ENCODE measurements at places on chromosomes 5 and 9.

- peak; percentile 65 for DNase-seq
Observed at GRCh38 chr5:11050596-11051304, 289.7 kb upstream of the DAP start.

DNA sequence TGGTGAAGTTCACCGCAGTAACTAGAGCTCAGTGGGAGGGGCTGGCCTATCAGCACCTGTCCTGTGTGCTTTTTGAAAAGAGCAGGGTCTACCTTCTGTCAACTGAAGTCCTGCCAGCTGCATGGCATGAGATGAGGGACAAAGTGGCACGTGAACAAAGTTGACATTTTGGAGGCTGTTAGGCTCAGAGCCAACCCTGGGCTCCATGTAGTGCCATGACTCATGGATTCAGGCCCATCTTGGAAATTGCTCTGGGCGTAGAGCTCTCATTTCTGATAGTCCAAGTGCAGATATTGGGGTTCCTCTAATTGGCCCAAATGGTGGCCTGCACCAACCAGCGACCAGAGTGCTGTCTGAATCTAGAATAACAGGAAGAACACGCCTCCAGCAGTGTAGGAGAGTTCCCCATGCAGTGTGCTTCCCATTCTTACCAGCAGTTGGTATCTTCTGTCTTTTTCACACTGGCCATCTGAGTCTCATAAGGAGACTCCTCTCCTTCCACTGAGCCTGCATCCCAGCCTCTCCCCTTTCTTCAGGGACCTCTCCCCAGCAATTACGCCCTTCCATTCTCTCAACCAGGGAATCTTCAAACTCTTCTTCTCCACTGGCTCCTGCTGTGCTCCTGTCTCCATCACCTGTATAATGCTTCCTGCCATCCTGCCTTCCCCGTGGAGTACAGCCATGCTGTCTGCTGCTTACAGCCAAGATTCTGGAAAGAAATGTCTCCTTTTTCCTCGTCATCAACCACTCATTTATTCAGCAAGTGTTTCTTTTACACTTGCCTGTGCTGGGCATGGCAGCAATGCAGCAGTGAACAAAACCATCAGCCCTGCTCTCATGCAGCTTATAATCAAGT, 30.4 kb downstream of the IRF1 start:
- DNase-seq = no peak

DNA sequence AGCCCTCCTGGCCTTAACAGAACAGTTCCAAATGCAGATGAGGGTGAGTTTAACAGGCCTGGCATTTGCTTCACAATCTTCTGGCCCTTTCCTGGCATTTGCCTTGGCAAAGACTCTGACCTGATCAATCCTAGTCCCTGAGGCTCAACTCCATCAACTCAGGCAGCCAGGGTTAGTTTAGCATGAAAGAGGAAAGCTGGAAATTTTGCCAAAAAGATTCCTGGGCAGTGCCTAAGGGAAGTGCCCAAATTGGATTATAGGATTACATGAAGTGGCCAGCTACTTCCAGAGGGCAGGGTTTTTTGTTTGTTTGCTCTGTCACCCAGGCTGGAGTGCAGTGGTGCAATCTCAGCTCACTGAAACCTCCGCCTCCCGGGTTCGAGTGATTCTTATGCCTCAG, 36.8 kb downstream of the PCDHAC2 start:
- no peak for DNase-seq

- DNase-seq = peak; percentile 64
Observed at GRCh38 chr9:137277329-137278041, at the start of gene TOR4A. TSS of gene TOR4A (plus strand) at chr9:137277726. CDS start at chr9:137278690, 964 bp downstream.

GRCh38 chr9:10674586-10674985, 61.8 kb upstream of the PTPRD start:
- no peak for DNase-seq

GRCh38 chr9:6781476-6781875, 23.7 kb downstream of the KDM4C start:
- no peak for DNase-seq

- no peak for DNase-seq
Observed at GRCh38 chr9:137147091-137147792, 8.3 kb downstream of the GRIN1 start.

- DNase-seq = no peak
Observed at GRCh38 chr9:80787636-80788035, 901.7 kb downstream of the TLE1 start.

DNA sequence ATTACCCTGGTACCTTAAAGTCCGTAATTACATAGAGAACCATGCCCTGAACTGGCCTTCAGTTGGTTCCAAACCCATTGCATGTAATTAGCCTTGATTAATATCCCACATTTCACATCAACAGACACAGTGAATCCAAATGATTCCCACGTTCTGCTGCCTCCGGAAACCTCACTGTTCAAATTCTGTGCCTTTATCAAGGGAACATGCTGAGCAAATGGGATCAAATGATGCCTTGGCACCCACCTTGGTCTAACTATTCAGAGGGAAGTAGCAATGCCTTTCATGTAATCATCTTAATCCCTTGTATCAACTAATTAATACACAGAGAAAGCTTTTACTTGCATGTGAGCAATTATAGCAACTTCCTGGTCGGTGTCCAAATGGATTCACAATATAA, 100.6 kb downstream of the EFNA5 start:
- no peak for DNase-seq
